ENCODE measurements at places on chromosomes 3 and 15.

DNA sequence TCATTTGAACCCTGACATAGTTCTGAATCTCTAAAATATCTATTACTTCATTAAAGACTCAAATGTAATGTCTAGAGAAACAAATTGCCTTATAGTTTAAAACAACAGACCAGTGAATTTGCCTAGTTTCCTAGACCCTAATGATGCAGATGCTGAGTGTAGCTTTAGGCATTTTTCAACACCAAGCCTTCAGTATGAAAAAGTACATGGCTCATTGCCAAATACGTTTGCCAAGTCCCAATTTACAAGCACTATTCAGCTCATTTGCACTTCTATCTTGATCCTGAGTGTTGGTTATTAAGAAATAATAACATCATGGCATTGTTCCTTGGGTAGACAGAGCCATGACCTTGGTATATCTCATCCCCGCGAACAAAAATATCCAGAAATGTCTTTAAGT lies 46.8 kb downstream of the EOMES start:
- no peak for DNase-seq

GRCh38 chr15:73965094-73965757 lies 26.9 kb downstream of the STOML1 start:
- DNase-seq: peak; percentile 40

- DNase-seq: no peak
These were observed 11.2 kb downstream of the RPL32 start for GRCh38 chr3:12829886-12830784.

- DNase-seq: no peak
These were observed 64.6 kb upstream of the P2RY1 start for GRCh38 chr3:152770296-152770695.

DNA sequence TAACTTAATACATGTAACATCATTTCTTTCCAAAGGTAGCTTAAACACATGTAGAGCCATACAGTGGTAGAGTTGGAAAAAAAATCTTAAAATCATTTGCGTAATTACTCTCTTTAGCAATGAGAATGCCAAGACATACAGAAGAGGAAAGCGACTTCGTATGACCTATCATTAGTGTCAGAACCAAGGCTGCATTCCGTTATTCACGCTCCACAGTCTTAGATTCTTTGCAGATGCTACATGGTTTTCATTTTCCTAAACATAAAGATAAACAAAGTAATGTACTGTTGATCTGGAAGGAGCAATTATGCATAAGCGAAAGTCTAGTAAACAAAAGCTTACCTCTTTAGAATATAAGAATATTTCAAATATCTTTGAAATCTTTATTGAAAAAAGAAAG lies 410.3 kb upstream of the TPRG1 start:
- DNase-seq: no peak

- DNase-seq: no peak
These were observed 56.2 kb upstream of the PTPRG start for GRCh38 chr3:61505197-61505596.

- DNase-seq: no peak
These were observed 347.2 kb upstream of the UMPS start for GRCh38 chr3:124383051-124383450.

DNA sequence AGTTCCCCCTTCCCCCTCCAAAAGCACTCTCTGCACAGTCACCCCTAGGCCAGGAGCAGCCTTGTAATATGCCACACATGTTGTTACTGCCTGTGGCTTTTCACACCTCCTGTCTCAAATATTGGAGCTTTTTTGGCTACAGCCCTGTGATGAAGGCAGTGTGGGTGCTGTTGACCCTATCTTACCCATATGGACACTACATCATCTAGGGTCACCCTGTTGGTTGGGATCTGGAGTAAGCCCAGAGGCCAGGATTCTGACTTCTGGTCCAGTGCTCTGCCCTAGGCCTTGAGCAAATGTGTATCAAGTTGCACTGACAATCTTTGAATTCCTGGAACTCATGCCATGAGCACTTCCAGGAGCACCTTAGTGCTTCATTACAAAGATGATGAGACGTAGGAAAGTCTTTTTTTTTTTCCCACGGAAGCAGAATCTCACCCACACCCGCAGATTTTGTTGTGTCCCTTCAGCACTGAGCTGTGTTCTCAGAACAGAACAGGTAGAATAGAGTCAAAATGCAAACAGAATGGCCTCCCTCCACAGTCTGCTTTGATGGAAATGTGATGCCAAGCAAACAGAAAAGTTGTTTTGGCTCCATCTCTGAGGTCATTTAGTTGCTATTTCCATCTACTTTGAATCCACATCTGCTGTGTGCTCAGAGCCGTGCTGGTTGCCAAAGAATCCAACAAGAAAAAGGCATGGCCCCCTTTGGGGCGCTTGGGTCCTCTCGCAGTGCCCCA lies 49.6 kb downstream of the SMAD3 start:
- DNase-seq: no peak

- DNase-seq: no peak
These were observed 28.0 kb downstream of the OSBPL10 start for GRCh38 chr3:31953091-31953490.

Measured in stimulated activated CD4-positive, alpha-beta T cell treated with anti-CD3 and anti-CD28 coated beads, TNF-alpha, amount 100 ng/mL, for 24 hours (primary cell).